ENCODE measurements at places on chromosomes 2 and 18.

DNA sequence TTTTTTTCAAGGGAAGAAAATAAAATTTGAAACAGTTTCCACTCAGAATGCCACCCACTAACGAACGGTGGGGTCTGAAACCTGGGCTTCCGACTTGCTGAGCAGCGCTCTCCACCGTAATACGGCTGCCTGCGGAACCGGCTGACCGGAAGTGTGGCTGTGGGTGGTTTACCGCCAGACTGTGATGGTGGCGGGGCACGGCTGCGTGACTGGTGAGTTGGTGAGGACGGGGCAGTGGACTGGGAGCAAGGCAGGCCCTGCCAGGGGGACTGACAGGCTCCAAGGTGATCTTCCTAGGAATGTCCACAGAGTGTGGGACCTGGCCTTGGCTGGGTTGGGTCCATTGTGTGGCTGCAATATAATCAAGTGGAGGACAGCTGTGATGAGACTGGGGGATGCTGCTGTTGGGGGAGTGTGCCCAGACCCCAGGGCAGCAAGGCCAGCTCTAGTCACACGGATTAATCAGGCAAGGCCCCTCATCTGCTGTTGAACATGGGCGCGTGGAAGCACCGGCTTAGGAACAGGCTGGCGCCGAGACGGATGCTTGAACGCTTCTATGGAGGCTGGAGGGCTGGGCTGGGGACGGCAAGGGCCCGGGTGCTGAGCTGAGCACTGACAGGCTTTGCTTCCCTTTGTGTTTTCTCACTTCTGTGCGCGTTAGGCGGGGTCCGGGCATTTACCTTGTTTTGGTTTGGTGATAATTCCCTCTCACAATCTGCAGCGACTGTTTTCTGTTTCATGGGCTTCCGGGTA lies 357.7 kb upstream of the SPRED2 start:
- no peak for DNase-seq

- no peak for DNase-seq
These were observed 47.8 kb downstream of the SATB2 start for GRCh38 chr2:199409759-199410529.

GRCh38 chr2:71736986-71737385 lies 283.6 kb downstream of the DYSF start:
- no peak for DNase-seq

- DNase-seq, result no peak
These were observed 705.6 kb upstream of the ID2 start for GRCh38 chr2:7976206-7976605.

- no peak for DNase-seq
These were observed 53.7 kb downstream of the ADD2 start for GRCh38 chr2:70714141-70714905.

DNA sequence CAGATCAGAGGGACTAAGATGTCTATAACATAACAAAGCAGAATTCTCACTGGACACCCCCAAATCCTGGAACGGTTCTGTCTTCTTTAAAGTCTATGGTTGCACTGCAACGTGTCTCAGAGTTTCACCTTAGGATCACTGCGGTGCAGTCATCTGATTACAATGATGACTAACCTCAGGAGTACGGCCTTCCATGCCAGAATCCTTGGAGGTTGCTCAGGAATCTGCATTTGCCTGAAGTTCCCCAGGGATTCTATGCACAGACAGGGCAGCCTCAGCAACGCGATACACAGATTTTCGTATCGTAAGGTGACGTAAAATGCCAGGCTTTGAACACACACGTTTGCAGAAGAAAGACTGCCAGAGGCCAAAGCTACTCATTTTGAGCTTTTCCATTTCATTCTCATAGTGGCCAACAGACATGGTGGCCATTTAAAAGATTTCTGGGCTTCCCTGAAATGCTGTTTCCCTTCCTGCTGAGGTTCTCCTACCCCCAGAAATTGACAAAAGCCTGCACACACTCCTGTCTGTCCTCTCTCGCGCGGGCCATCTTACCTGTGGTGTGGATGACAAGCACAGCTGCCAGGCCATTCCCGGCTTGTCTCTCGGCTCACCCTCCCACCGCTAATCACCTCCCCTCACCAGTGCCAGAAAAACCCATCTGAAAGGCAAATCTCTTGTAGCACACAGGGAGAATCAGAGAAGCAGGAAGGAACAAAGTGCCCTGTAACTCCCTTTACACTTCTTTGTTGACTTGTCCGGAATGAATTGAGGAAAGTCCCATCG lies 148.8 kb downstream of the ACKR3 start:
- no peak for DNase-seq

DNA sequence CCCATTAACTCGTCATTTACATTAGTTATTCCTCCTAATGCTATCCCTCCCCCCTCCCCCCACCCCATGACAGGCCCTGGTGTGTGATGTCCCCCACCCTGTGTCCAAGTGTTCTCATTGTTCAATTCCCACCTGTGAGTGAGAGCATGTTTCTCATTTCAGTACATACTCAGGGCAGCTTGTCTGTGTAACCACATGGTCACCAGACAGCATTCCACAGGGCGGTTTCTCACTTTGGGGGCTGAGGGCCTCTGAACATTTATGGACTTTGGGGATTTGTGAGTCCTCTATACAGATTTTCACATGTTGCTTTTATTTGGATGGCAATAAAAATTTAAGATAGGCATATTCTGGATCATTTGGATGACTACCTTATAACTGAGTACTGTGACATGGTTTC lies 84.0 kb downstream of the LYPD6B start:
- DNase-seq, result no peak

GRCh38 chr2:24527536-24527935 lies 36.5 kb downstream of the NCOA1 start:
- no peak for DNase-seq

GRCh38 chr18:25704494-25704893 lies 352.5 kb upstream of the ZNF521 start:
- no peak for DNase-seq

GRCh38 chr2:18526429-18526828 lies 34.0 kb downstream of the RDH14 start:
- no peak for DNase-seq

GRCh38 chr2:145807968-145808367 lies 1288.0 kb upstream of the ZEB2 start:
- no peak for DNase-seq

DNA sequence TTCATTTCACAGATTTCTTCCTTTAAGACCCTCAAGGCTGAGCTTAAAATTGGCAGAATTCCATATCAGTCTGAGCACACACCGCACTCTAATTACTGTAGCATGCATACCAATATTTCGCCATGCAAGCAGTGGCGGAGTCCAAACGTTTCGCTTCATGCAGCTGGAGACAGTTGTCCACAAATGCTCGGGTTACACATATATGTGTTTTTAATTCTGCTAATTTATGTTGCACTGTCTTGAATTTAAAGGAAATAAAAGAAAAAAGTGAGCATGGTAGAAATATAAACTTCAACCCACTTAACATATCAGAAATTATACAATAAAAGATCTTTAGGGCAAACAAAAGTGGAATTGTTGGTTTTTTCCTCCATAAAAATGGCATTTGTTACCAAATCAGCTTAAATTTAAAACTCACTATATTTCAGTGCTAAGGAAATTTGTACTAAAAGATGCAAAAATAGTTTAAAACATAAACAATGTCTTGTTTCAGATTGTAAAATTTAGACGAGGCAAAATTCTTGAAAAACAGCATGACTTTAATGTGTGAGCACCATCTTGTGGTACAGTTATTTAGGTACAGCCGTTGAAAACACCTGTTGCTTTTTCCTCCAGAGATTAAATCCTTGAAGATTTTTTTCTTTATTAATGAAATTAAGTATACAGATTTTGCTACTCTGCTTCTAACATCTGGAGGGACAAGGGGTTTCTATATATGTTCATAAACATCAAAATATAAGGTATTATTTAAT lies 24.1 kb upstream of the KANSL1L start:
- peak; percentile 28 for DNase-seq

- peak; percentile 18 for DNase-seq
These were observed 1.1 kb downstream of the TMEM18 start for GRCh38 chr2:675982-676646.

DNA sequence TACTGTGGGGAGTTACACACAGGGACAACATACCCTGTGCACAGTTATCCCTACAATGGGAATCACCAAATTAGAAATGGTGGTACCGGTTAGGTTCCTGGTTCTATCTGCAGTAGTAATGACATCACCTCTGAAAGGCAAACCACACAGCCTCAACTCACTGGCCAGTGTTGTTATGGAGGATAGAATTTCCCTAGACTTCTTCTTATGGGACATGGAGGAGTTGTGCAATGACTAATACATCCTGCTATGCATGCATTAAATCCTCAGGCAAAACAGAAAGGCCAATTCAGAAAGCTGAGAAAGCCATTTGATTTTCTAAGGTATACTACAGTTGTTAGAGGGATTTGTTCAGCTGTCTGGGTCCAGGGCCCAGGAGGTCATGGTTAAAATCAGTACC lies 439.3 kb downstream of the TMX3 start:
- DNase-seq, result no peak

- DNase-seq, result no peak
These were observed 76.1 kb upstream of the MC4R start for GRCh38 chr18:60448487-60449267.

DNA sequence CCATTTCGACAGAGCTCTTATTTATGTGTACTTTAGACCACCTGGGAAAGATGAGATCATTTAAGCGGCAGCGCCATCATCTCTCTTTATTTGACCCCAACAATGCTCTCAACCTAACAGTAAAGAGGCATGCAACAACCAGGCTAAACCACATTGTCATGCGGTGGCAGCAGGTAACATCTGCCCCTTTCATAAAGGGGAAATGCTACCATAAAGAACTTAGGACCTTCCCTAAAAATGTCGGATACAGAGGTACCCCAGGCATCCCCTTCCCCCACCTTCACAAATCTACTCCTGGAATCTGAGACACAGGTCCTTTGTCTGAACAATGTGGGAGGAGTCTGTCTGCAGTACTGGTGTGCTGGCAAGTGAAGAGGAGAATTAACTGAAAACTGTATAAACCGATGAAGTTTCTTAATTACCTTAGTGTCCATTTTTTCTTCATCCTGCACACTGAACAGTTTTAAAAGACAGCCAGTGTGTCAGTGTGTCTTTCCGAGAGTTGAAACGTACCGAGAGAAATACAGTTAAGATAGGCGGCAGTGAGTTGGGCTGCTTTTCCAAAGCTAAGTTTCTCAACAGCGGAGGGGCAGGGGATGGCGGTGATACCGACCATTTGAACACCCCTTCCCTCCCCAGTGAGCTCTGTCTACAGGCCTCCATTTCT lies 1.9 kb downstream of the MEX3C start:
- DNase-seq, result peak; percentile 52

GRCh38 chr18:32772581-32773381 lies at the start of gene KLHL14:
Gene KLHL14 (minus strand): TSS chr18:32773023. CDS start chr18:32770591, 2,432 bp downstream.
- no peak for DNase-seq

DNA sequence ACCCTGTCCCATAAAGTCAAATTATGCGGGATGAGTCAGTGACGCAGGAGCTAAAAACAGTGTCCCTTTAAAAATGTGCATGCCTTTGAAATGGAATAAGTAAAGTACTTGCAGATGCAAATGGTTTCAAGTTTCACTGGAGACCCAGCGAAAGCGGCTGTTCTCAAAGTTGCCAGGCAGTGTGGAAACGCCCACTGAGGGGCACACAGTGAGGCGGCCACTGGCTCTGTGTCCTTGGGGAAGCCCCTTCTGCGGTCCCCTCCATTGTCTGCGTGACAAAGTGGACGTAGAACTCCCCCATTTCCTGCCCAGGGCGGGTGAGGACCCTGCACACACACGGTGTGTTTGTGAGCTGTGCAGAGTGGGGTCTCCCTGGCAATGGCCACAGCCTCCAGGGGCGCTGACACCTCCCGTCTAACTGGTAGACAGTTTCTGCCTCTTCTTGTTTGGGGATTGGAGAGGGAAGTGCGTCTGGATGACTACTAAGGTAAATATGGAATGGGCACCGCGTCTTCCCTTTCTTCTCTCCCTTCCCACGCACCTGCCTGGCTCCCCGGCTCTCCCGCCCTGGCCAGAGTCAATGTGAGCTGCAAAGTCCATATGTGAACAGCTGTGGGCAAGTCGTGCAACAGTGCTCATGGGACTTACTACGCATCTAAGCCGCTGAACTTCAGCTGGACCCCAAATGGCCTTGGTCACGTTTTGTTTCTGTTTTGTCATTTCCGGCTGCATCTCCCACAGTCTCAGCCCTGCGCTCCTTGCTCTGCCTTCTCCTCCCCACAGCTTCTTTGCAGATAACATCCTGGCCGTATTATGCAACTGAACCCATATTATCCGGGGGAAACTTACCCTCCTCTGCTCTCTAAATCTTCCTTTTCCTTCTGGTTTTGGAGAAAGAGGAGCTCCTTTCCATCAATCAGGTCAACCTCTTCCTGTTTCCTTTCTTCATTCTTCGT lies 33.7 kb upstream of the ZNF516 start:
- DNase-seq, result peak; percentile 86

GRCh38 chr2:95316466-95317122 lies 19.4 kb downstream of the KCNIP3 start:
- peak; percentile 20 for DNase-seq

DNA sequence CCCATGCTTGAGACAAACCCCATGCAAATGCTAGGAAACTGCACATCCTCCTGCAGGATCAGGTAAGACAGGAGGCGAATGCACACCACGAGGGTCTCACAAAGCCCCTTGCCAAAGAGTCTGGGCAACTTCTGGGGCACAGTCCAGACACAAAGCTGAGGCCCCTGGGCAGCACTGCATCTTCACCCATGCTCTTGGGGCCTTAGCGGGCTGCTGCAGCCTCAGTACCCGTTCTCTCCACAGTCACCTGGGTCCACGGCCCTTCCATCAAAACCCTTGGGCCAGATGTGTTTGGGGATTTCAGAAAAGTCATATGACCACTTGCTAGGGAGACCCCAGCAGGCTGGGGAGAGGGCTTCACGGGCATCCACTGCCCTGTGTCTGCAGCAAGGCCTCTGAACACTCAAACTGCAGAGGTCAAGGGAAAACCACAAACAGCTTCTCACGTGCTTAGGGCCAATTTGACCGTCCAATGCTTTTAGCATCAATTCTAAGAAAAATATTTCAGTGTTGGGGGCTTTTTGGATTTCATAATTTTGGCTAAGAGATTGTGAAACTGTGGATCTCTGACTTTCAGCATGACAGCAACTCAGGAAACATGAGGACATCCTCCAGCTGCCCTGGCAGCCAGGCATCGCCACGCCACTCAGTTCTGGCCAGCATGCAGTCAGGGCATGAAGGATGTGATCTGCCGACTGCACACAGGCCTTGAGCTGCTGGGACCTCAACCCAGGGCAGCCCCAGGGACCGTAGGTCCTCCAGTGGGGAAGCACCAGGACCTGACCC lies 20.0 kb downstream of the PASK start:
- DNase-seq, result no peak

GRCh38 chr2:42249887-42250286 lies 80.7 kb downstream of the EML4 start:
- DNase-seq, result no peak

DNA sequence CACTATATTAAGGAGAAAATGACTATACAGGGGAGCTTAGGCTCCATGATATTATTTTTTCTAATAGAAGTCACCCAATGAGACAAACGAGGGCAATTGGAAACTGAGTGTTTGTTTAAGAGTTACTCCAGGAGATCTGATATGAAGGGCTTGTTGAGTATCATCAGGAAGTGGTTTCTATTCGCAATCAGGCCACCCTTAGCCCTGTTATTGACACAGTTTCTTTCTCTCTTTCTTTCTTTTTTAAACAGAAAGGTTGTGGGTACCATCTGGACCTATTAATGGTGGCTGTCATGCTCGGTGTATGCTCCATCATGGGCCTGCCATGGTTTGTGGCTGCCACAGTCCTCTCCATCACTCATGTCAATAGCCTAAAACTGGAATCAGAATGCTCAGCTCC lies 117.3 kb downstream of the DPP4 start:
- no peak for DNase-seq

- no peak for DNase-seq
These were observed 228.0 kb downstream of the IKZF2 start for GRCh38 chr2:212923393-212923792.
